Stimulated activated CD4-positive, alpha-beta T cell treated with anti-CD3 and anti-CD28 coated beads, Interleukin-1b, Interleukin-23, amount 100 ng/mL, for 48 hours (primary cell): ENCODE measurements at places on chromosomes 12 and 14.
A peak's percentile ranks its signal among the peaks of the same experiment; 100 is the strongest.

DNA sequence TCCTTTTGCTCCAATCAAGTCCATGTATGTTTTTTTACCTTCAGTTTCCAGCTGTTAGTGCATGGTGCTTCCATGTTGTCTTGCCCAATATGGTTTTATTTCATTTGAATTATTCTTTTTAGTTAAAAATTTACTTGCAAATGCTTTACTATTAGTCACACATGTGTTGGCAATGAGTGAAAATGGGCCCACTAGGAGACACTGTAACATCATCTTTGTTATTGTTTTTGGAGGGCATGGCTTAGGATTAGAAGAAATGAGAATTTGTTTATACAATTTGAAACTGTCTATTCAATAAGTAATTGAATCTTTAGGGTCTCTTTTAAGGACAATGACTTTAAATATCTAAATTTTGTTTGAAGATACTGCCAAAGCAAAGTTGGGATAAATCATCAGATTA is 133.7 kb downstream of the BRMS1L start:
- DNase-seq = no peak

DNA sequence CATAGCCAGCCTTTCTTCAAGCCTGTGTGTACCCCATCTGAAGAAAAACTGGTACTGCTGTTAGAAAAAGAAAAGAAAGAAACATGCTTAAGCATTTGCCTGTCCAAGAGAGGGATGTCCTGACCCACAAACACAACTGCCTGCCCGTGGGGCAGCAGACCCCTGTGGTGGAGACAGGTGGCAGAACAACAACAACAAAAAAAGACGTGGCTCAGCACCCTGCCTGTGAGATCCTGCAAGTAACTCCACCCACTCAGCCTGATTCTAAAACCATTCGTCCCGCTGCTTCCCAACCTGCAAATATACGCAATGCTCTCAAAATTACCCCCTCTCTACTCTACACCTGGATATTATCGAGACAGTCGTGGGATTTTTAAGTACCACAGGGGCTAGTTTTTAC is 64.9 kb upstream of the ZDHHC17 start:
- no peak for DNase-seq

DNA sequence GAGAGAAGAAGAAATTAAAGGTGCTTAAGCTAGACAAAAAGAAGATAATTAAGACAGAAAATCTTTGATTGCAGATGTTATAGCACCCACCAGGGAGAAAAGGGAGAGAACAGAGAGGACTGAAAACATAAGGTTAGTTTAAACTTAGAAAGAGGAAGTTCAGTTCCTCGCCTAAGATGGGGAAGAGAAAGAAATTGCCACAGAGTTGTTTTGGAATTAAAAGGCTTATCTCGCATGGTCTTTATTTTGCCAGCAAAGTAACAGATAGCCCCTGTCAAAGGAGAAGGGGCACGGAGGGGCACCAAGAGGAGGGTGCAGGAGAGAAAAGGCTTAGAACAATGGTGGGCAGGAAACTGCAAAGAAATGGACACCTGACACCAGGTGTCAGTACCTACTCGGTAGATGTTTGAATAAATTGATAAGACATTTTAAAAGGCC is 17.8 kb upstream of the OXA1L start:
- no peak for DNase-seq

DNA sequence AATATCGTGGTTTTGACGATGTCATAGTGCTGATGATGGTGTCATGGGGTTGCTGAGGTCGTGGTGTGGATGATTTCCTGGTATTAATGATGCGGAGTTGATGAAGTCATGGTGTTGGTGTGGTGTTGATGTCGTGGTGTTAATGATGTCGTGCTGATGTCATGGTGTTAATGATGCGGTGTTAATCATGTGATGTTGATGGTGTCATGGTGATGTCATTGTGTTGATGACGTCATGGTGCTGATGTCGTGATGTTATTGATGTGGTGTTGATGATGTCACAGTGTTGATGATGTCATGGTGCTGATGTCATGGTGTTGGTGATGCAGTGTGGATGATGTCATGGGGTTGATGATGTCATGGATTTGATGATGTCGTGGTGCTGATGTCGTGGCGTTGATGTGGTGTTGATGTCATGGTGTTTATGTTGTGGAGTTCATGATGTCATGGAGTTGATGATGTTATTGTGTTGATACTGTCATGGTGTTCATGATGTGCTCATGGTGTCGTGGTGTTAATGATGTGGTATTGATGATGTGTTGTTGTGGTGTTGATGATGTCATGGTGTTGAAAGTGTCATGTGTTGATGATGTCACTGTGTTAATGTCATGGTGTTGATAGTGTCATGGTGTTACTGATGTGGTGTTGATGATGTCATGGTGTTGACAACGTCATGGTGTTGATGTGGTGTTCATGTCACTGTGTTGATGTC is 48.5 kb upstream of the RIMBP2 start:
- peak; percentile 50 for DNase-seq

DNA sequence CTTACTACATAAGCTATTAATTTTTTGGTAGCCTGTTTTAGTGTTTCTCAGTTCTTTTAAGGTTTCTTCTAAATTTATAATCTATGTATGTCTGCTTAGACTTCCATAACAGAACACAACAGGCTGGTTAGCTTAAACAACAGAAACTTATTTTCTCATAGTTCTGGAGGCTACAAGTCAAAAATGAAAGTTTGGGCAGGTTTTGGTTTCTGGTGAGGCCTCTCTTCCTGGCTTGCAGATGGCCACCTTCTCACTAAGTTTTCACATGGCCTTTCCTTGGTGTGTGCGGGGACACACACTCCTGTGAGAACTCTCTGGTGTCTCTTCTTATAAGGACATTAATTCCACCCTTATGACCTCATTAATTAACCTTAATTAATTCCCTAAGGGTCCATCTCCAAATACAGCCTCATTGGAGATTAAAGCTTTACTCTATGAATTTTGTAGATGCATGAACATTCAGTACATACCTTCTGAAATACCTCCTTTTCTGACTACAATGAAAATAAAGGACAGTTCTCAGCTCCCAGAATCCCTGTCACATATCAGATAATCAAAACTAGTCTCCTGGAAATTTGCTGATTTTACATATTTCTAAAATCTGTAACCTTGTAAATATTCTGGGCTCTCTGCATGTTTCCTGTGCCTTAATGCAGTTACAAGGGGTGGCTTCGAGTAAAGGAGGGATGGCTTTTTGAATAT is 23.2 kb upstream of the BMAL2 start:
- DNase-seq = no peak

GRCh38 chr12:19901841-19902240 is 462.5 kb downstream of the AEBP2 start:
- DNase-seq = no peak

DNA sequence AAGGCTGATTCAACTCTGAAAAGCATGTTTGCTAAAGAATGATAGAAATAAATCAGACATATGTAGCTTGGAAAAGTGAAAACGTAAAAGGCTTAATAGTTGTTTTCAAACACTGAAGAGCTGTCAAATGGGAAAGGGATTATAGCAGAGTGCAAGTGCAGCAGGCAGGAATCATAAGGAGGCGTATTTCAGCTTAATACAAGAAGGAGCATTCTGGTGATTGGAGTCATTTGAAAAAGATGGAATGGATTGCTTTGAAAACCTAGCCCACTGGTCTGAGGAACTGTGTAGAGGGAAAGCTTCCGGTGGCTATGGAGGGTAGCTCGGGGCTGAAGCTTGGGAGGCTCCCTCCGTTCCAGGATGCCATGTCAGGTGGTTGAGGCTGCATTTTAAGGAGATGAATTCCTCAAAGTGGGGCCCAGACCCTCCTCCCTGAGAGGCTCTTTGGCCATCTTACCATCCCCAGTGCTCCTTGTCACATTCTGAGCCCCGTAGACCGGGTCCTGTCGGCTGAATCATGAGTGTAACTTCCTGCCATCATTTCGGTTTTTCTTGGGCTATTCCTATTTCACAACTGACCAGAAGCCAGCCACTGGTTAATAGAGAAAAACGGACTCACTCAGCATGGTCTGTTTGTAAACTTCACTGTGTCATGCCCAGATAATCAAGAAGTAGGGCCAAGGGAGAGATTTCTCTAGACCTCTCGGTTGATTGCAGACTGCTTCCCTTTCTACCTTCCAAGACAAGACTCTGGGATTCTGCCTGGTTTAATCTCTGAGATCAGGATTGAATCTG is 6.5 kb downstream of the WNT5B start:
- DNase-seq = no peak

DNA sequence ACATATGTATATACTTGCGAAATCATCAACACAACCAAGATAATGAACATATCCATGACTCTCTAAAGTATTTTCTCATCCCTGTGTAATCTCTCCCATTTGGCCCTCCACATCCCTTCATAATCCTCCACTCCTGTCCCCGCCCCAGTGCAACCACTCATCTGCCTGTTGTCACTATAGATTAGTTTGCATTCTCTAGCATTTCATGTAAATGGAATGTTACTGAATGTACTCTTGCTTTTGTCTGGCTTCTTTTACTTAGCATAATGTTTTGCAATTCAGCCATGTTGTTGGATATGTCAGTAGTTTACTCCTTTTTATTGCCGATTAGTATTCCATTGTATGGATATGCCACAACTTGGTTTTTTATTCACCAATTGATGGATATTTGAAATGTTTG is 99.1 kb downstream of the BICD1 start:
- no peak for DNase-seq

DNA sequence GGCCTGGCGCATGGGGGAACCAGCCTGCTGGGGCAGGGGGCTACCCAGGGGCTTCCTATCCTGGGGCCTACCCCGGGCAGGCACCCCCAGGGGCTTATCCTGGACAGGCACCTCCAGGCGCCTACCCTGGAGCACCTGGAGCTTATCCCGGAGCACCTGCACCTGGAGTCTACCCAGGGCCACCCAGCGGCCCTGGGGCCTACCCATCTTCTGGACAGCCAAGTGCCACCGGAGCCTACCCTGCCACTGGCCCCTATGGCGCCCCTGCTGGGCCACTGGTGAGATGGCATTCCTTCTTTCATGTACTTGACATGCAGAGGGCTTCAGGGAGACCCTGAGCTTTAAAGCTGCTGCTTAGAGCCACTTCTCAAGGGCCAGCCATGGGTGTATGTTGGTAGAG is 9.0 kb downstream of the LGALS3 start:
- no peak for DNase-seq

DNA sequence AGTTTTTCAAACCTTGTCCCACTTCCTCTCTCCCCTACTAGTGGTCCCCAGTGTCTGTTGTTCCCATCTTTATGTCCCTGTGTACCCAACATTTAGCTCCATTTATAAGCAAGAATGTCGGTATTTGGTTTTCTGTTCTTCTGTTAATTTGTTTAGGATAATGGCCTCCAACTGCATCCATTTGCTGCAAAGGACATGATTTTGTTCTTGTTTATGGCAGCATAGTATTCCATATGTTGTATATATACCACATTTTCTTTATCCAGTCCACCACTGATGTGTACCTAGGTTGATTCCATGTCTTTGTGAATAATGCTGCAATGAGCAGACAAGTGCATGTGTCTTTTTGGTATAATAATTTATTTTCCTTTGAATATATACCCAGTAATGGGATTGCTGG is 52.2 kb downstream of the FAM186A start:
- no peak for DNase-seq

GRCh38 chr12:109197327-109197726 is 80.9 kb downstream of the ACACB start:
- DNase-seq = no peak

GRCh38 chr12:108815875-108816594 is 41.3 kb downstream of the SSH1 start:
- no peak for DNase-seq

GRCh38 chr12:12498210-12498609 is 64.5 kb downstream of the DUSP16 start:
- DNase-seq = no peak

DNA sequence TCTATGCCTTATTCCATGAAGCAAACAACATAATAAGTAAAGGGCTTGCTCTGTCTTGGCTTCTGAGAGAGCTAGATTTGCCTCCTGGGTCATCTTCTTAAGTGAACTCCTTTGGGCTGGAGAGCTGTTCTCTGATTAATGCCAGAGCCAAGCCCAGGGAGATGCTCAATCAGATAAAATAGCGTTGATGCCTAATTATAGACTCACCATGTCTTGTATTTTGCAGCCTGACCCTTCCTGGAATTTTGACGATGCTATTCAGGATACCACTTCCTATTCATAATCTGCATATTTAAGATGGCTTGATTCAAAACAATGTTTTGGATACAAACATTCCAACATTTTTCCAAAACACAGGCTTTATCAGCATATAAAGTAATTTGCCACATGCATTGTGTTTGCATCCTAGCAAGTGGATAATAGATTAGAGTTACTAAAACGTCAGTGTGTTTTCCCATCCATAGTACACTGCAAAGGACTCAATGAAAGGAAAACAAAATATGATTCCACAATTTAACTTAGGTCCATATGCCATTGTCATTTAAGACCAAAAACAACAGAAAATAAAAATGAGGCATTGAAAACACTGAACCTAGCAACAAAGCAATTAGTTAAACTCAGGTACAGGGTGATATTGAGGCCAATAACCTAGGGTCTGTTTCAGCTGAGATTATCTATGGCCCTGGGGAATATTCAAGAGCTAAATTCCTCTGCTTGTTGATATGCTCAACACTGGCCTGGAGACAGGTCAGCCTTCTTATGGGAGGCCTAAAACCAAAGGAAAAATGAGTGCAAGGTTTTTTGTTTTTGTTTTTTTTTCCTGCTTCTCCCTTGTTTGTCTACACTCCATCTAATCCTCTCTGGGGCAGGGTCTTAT is 184.2 kb upstream of the FOXN3 start:
- DNase-seq = no peak

DNA sequence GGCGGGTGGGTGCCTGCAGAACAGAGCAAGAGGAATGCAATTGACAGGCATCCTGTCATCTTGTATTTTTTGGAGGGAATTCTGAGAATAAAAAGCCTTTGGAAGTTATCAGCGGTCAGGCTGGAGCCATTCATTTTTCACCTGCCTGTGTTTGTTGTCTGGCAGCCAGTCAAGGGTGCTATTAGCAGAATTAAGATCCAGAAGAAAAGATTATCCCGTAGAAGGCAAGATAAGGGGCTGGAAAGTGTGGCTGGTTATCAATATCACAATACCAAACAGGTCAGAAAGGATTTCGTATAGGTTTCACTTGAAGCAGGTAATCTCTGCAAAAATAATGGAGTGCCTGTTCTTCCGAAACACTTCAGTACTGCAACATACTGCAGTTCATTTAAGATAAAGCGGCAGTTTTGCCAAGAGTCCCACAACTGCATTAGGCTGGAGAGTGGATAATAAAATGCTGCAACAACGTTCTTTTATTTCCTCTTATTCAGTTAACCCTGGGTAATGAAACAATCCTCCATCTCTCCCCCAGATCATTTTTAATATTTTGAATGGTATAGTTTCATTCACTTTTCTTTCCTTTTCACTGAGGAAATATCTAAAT is 171.2 kb upstream of the CDKN3 start:
- no peak for DNase-seq

DNA sequence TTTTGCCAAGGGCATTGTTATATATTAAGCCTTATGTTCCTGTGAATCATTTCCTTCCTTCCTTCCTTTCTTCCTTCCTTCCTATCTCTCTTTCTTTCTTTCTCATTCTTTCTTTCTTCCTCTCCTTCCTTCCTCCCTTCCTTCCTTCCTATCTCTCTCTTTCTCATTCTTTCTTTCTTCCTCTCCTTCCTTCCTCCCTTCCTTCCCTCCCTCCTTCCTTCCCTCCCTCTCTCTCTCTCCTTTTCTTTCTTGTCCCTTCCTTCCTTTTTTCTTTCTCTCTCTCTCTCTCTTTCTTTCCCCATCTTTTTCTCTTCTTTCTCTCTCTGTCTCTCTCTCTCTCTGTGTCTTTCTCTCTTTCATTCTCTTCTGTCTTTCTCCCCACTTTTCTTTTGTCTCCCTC is 226.6 kb downstream of the ETNK1 start:
- no peak for DNase-seq
